ENCODE measurements at places on chromosomes 3 and 15. TPM values are rescaled to one million over a fixed set of nuclear protein-coding genes. Genes with fewer than 3 reads are reported as not detected.

GRCh38 chr15:52227456-52227855, 36.3 kb upstream of the GNB5 start:
- DNase-seq = peak; percentile 92

- DNase-seq = no peak
Observed at GRCh38 chr3:29901097-29901496, 620.2 kb downstream of the RBMS3 start.

DNA sequence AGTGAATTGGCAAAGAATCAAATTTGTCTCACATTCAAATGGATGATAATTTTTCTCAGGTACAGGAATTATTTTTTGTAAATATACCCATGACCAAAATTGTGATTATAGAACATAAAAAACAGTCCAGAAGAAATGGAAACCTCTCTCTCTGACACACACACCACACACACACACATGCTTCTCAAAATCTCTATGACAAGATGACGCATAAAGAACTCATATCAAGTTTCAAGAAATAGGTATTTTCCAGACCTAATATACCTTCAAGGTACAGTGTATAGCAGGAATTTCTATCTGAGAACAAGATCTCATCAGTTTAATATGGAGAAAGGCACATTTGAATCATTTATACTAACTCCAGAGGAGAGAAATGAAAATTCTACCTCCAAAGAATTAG, 1069.1 kb upstream of the ALCAM start:
- no peak for DNase-seq

- DNase-seq = no peak
Observed at GRCh38 chr3:129476586-129476985, 36.6 kb downstream of the IFT122 start.

- DNase-seq = no peak
Observed at GRCh38 chr3:38083871-38084333, 44.9 kb downstream of the DLEC1 start.

DNA sequence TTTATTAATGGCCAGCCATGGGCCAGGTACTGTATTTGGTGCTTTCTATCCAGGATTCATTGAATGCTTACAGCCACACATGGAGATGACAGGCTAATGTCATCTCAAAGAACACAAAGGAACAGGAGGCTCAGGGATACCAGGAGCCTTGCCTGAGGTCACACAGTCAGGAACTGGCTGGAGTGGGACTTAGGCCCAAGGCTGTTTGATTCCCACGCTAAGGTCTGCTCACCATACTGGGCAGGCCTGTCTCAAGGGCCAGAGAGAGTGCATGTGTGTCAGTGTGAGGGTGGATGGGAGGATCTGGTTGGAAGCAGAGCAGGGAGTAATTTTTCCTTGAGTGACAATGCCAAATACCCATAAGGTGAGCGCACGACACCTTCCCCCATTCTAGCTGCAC, 37.6 kb downstream of the EPHB3 start:
- no peak for DNase-seq

- DNase-seq = no peak
Observed at GRCh38 chr15:78167227-78167888, 18.2 kb downstream of the IDH3A start.

DNA sequence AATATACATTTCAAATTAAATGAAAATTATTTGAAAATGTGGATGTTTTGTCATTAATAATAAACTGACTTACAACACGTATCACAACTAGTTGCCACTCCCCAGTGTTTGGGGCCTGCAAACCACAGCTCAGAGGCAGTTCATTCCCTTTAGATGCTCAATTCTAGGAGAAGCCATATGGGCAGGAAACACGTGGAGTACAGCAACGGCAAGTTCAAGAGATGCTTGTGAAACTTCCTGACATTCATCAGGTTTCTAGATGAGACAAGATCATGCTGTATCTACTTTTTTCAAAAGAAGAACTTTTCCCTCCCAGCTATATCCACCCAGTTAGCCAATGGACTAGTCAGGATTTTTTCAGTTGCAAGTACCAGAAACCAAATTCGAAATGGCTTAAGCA, 17.6 kb upstream of the PLA2G4D start:
- no peak for DNase-seq

- no peak for DNase-seq
Observed at GRCh38 chr15:85587707-85588411, 206.9 kb downstream of the KLHL25 start.

DNA sequence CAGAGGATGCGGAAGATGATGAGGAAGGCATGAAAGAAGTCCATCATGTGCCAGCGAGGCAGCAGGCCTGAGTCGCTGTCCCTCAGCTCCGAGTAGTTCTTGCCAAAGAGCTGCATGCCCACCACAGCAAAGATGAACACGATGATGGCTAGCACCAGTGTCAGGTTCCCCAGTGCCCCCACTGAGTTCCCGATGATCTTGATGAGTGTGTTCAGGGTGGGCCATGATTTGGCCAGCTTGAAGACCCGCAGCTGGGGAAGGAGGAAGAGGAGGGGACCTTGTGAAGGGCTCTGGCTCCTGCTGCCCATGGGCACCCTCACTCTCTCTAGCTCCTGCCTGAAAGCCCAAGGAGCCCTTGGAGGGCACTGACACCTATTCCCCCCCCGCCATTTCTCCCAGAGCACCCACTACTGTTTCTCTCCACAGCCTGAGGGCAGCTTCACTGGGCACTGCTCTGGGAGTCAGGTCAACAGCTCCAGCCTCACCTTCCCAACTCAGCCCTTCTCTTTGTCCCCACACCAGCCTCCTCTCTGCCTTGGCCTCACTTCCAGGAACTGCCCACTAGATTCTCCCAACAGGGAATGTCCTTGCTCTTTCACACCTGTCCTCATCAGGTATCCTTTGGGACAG, 63.6 kb downstream of the SCN5A start:
- DNase-seq = no peak

DNA sequence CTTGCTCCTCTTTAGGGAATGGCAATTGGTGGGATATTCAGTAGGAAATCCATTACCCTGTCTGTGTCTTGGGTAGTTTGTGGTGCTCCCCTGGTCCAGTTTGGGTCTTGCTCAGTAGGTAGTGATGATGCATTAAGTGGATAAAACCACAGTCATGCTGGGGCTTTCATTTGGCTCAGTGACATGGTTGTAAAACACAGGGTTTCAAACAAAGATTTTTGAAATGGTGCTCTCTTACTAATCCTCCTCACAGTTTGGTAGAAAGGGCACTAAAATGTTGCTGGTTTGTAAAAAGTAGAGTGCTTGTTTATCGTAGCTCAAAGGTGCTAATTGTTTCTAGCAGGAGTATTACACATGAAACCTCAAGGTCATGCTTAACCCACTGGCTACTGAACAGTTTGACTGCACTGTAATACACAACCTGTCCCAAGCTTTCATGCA, 22.9 kb downstream of the BBX start:
- DNase-seq = no peak

- no peak for DNase-seq
Observed at GRCh38 chr3:159629329-159630084, 359.1 kb upstream of the IL12A start.

DNA sequence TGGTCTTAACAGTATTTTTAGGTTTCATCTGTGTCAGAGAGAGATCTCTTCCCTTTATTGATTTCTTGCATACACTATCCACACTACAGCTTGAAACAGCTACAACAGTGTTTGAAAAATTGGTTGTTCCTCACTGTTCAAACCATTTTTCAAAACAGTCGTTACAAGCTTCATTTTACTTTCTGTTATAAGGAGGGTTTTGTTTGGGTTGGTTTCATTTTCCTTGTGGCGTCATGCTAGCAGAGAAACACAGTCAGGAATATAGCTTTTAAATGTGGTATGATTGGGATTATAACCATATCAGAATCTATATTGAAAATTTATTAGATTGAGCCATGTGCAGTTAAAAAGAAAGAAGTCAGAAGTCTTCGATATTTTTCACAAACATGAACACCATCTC, 400.6 kb downstream of the ZBTB20 start:
- DNase-seq = no peak

DNA sequence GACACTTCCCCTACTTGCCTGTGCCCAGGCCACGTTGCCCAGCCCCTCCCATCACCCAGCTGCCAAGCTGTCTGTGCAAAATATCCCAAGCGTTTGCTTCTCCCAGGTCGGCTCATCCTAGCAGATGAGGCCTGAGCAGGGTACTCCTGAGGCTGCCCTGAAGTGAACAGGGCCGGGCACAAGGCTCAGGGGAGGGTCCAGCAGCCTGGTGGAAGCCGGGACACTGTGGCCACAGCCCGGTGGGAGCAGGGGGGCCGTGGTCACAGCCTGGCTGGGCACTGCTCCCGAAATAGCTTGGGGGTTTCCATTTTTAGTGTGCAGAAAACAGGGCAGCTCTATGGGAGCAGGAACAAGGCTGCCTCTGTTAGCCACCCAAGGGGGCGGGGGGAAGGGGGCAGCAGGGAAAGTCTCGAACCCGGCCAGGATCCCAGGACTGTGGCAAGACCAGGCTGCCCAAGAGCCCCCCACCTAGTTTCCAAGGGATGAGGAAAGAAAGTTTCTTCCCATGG, 3.4 kb downstream of the PLXNB1 start:
- no peak for DNase-seq

DNA sequence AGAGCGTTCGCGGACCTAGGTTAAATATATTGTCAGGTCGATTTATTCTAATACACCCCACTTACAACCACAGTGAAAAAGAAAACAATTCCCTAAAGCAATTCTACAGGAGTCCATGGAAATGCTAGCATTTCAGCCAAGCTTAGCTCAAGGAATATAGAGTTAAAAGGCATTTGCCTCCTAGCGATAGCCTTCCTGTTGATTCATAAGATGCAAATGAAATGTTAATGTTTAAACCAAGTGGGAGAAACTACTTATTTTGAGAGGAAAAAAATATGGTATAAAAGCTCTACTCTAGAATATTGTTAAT, 1.7 kb upstream of the ALCAM start:
- DNase-seq = peak; percentile 26

DNA sequence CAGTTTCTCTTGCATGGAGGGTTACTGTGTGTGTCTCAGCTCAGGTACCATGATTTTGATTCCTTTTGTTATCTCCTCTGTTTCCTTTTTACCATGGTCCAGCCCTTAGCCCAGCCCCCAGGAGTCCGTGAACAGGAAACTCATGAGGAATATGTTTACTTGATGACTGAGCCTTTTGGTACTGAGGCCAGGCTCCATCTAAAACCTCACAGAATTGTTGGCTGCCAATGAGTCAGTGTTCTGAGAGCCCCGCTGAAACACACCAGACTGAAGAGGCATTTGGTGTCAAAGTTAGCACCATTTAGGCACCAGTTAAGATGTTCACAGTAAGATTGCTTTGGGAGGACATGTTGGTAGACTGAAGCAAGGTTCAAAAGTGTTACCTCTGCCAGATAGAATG, 80.9 kb downstream of the DGKG start:
- DNase-seq = no peak

GRCh38 chr15:64851503-64851840, 9.8 kb downstream of the PLEKHO2 start:
- peak; percentile 72 for DNase-seq

GRCh38 chr3:172134352-172134751, 95.0 kb downstream of the FNDC3B start:
- DNase-seq = no peak

DNA sequence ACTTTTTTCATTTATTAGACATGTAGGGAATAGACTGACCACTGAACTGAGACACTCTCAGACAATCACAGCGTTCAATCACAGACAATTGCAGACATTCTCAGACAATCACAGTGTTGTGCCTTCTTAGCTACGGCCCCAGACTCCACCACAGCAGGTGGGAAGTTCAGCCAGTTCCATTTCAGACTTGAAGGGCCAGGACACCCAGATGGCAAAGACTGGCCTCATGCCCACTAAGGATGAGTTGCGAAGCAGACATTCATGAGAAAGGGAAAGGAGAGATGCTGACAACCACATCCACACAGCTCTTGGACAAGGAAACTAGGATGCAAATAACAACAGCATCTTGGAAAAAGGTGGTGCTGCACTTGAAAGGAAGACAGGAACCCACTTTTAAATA, 21.9 kb upstream of the ALDH1L1 start:
- DNase-seq = no peak

- DNase-seq = no peak
Observed at GRCh38 chr3:134579141-134579665, 71.6 kb downstream of the KY start.

GRCh38 chr3:147736226-147736625, 327.1 kb downstream of the ZIC1 start:
- no peak for DNase-seq

DNA sequence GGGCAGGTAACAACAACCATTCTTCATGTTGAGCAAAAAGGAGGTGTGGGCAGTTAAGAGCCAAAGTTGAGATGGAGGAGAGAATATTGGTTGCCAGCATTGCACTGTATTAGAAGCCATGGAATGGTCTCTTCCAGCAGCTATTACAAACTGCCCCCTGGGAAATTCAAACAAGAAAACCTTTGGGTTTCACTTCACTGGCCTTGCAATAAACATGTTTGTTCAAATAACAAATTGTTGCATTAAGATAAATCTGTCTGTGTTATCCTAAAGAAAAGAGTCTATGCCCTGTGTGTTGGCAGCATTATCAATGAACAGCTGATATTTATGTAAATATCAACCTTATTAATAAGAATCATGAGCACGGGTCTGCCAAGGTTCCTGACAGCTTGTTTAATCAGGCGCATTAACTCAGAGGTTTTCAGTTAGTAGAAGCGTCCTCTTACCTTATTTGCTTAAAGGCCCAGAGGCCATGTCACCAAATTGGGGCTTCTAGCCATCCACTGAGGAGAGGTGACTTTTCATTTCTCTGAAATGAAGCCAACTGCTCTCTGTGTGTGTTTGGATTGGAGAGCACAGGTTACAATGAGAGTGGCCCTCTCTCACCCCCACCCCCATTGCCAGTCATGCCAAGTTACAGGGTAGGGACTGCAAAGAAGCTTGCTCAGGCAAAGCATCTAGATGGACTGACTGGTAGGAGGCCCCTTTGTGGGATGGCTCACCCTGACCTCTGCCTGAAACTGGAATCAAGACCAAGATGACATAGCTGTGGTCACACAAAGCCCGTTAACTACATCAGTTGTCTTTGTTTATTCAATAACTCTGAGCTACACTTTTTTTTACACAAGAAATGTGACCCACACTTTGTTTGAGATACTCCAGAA, 10.5 kb downstream of the FILIP1L start:
- DNase-seq = no peak

DNA sequence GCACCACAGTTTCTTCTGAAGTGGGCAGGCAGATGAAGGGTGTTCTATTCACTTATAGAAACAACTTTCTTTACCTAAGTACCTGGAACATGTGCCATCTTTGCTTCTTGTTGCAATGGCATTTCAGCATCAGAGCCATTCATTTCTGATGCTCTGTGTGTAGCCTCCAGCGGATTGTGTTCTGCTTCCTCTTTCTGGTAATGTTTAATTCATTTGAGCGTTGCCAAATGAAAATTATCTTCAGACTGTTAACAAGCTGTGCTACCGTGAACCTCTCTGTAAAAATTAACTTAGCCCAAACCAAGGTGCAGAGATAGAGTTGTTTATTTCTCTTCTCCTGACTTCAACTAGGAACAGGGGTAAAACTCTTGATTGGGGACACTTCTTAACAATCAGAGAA, 302.0 kb downstream of the EDEM1 start:
- no peak for DNase-seq

Gene SV2B
- 0.76 TPM for total RNA-seq

Gene DNAJC17
- total RNA-seq = 35.0 TPM

Gene RBPMS2
- total RNA-seq = 36.9 TPM

Gene MCTP2
- 6.1 TPM for total RNA-seq

Gene FILIP1L
- not detected for total RNA-seq

Gene SLC24A5
- not detected for total RNA-seq

Gene MYO5C
- total RNA-seq = 28.8 TPM

Gene TWF2
- 123 TPM for total RNA-seq

Gene SPINK8
- not detected for total RNA-seq
